Stomach (tissue), 19 donors: ENCODE measurements at places on chromosomes 1 and 21.

DNA sequence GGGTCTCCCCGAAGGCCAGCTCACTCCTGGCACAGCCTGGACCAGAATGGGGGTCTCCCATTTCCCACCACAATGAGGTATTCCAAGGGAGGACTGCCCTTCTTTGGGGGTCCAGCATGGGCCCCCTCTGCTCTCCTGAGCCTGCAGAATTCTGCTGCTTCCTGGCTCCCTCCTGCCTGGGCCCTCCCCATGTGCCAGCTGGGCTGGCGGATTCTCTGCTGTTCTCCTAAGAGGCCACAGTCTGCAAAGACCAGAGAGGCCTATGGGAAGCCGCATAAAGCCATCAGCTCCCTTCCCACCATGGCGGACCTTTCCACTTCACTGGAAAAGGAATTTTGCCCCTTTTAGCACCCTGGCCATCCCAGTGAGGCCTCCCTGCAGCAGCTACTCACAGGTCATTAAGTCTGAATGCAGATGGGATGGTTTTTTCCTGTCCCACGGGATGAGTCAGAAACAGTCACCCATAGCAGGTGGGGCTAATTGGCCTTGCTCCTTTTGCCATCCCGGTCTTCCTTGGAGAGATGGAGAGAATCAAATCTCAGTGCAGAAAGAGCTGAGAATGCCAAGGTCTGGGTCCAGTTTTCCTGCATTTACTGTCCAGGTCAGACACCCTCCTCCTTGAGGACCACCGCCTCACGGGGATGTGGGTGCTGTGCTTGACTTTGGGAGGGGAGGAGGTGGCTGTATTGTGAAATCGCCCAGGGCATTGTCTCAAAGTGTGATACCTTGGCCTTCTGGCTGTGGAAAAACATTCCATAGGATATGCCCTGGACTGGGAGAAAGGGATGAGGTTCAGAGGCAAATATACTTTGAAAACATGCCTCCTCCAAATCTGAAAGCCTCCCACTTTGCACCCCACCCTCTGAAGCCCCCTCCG lies 23.2 kb downstream of the MYBPH start:
- no peak for DNase-seq
- no peak overlapping the region for H3K4me3 ChIP-seq
- no peaks in the 10 kb centered on the region for H3K27me3 ChIP-seq
- no peak overlapping the region for H3K27ac ChIP-seq
- H3K4me1 ChIP-seq = no peaks in the 10 kb centered on the region

DNA sequence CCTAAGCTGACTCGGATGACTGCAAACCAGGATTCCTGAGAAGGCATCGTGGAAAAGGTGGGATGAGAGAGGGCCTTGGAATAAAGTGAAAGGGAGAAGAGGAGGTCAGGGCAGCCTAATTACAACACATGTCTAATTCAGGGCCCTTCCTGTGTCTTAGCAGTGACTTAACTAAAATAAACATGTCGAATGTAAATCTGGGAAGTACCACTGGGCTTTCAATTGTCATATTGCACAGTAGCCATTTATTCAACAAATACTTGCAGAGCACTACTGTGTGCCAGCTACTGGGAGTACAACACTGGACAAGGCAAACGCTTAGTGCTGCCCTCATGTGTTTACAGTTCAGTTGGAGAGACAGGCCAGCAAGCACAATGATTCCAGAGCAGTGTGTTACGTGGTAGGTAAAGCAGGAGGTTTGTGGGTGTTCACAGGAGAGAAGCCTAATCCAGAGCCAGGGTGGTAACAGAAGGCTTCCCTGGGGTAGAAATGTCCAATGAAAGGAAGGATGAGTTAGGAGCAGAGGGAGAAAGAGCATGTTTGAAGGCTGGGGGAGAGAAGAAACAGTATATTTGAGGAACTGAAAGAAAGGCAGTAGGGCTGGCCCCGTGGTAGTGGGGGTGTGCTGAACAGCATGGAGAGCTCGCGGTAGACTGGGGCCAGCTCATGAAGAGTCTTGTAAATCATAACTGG lies 38.0 kb upstream of the RASAL2 start:
- H3K27me3 ChIP-seq = no peaks in the 10 kb centered on the region
- DNase-seq = peak; percentile 32
- H3K27ac ChIP-seq = peak overlapping the region; percentile 53
- no peaks in the 10 kb centered on the region for H3K36me3 ChIP-seq
- H3K4me1 ChIP-seq = peaks cover 38% of the 10 kb centered on the region
- no peak overlapping the region for H3K4me3 ChIP-seq

DNA sequence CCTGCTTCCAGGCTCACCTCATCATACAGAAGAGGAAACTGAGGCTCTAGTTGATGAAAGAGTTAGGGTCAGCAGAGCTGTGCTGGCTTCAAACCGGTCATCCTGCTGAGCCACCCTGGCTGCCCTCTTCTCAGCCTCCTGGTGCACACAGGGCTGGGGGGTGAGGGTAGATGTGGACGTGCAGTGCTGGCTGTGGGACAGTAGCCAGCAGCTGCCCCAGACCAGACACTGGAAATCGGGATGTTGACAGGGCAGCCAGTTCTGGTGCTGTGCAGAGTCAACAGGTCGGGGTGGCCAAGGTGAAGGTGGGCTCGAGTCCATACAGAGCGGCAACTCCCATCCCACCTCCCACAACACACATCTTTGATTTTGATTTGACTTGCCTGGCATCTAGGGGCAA lies 1.5 kb upstream of the CLCNKA start:
- no peak overlapping the region for H3K4me3 ChIP-seq
- no peaks in the 10 kb centered on the region for H3K36me3 ChIP-seq
- no peak for DNase-seq
- H3K27me3 ChIP-seq = no peaks in the 10 kb centered on the region
- peaks cover 24% of the 10 kb centered on the region for H3K4me1 ChIP-seq

- no peak overlapping the region for H3K4me3 ChIP-seq
- DNase-seq = no peak
- no peaks in the 10 kb centered on the region for H3K27me3 ChIP-seq
- no peak overlapping the region for H3K27ac ChIP-seq
- H3K4me1 ChIP-seq = peaks cover 83% of the 10 kb centered on the region
Observed at GRCh38 chr1:33032126-33032869, 4.4 kb downstream of the AK2 start.

DNA sequence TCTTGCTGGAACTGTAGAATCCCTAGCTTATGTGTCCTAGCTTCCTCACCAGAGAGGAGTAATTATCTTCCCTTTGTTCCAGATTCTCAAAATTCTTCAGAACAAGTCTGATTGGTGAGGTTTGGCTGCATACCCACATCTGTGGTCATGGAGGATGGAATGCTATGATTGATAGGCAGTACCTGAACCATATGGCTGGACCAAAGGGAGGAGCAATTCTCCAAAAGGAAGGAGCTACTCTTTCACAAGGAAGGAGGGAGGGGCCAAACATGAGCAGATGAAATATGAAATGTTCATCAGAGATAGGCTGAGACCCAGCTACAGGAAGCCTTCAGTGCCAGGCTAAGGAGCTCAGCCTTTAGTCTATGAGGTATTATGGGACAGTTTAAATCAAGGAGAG lies 5.0 kb upstream of the RNF19B start:
- H3K27ac ChIP-seq = no peak overlapping the region
- no peaks in the 10 kb centered on the region for H3K36me3 ChIP-seq
- no peak overlapping the region for H3K4me3 ChIP-seq
- peaks cover 9% of the 10 kb centered on the region for H3K4me1 ChIP-seq
- no peak for DNase-seq

GRCh38 chr1:206714331-206715058 lies 29.8 kb downstream of the MAPKAPK2 start:
- H3K27ac ChIP-seq = peak overlapping the region; percentile 78
- H3K36me3 ChIP-seq = no peaks in the 10 kb centered on the region
- no peak for DNase-seq
- no peak overlapping the region for H3K4me3 ChIP-seq
- peaks cover 67% of the 10 kb centered on the region for H3K4me1 ChIP-seq
- H3K27me3 ChIP-seq = no peaks in the 10 kb centered on the region

- no peak overlapping the region for H3K27ac ChIP-seq
- H3K36me3 ChIP-seq = peaks cover 51% of the 10 kb centered on the region
- H3K4me3 ChIP-seq = no peak overlapping the region
Observed at GRCh38 chr1:207362962-207363860, 41.7 kb downstream of the CD55 start.

DNA sequence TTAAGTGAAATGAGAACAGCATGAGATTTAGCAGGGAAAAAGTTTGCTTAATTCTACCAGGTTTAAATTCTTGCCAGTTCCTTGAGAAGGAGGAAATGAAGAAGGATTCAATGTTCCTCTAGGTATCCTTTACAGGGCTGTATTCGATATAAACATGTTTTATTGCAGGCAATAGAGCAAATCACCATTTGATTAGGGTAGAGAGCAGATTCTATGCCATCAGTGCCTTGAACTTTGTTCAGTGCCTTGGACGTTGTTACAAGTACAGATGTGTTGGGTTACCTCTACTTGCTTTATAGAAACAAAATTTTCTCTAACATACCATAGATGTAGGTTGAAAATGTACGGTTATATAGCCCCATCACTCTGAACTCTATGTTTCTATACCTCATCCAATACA lies 18.2 kb upstream of the CLDN8 start:
- H3K27ac ChIP-seq = no peak overlapping the region
- H3K4me1 ChIP-seq = no peaks in the 10 kb centered on the region
- no peaks in the 10 kb centered on the region for H3K36me3 ChIP-seq
- no peaks in the 10 kb centered on the region for H3K27me3 ChIP-seq
- no peak for DNase-seq
- H3K4me3 ChIP-seq = no peak overlapping the region

GRCh38 chr1:198153804-198154203 lies 3.0 kb upstream of the NEK7 start:
- DNase-seq = no peak
- no peak overlapping the region for H3K27ac ChIP-seq
- no peak overlapping the region for H3K4me3 ChIP-seq
- H3K36me3 ChIP-seq = no peaks in the 10 kb centered on the region
- no peaks in the 10 kb centered on the region for H3K27me3 ChIP-seq
- H3K4me1 ChIP-seq = peaks cover 7% of the 10 kb centered on the region

DNA sequence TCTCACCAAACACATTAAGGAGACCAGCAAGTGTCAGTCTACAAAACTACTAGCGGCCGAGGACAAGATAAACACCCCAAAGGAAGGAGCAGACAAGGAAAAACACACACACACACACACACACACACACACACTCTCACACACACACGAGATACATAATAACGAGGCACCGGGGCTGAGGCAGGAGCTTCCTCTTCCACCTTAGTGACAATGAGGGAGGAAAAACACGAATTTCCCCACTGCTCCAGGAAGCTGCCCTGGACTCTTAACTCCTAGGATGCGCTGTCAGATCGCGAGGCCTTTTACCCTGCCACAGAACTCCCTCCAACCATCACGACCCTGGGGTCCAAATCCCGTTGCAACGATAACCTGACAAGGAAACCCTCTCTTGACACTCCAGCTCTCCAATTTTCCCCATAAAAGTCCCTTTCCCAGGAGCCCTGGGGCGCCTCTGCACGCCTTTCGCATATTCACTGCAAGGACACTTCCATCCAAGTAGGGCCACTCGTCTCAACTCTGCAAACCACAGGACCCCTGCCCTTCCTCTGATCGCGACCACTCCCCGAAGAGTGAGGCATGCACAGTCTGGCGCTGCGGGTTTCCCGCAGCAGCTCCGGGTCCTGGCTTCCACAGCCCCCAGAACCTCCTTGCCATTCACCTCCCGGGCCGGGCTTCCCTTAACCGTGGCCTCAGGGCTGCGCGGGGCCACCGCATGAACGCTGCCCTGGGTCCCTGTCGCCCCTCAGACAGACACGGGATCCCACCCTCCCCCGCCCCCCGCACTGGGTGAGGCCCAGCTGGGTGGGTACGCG lies 581 bp downstream of the ETV3 start:
- H3K27me3 ChIP-seq = no peaks in the 10 kb centered on the region
- peaks cover 21% of the 10 kb centered on the region for H3K36me3 ChIP-seq
- H3K4me3 ChIP-seq = peak overlapping the region; percentile 93
- H3K4me1 ChIP-seq = peaks cover 57% of the 10 kb centered on the region
- H3K27ac ChIP-seq = peak overlapping the region; percentile 97
- no peak for DNase-seq

- no peaks in the 10 kb centered on the region for H3K36me3 ChIP-seq
- no peak for DNase-seq
- H3K4me1 ChIP-seq = no peaks in the 10 kb centered on the region
- no peaks in the 10 kb centered on the region for H3K27me3 ChIP-seq
- no peak overlapping the region for H3K27ac ChIP-seq
- H3K4me3 ChIP-seq = no peak overlapping the region
Observed at GRCh38 chr1:86828024-86828423, 85.9 kb downstream of the SELENOF start.

GRCh38 chr1:229280921-229281320 lies 10.0 kb downstream of the RAB4A start:
- DNase-seq = no peak
- H3K36me3 ChIP-seq = no peaks in the 10 kb centered on the region
- H3K27ac ChIP-seq = no peak overlapping the region
- H3K4me3 ChIP-seq = no peak overlapping the region

DNA sequence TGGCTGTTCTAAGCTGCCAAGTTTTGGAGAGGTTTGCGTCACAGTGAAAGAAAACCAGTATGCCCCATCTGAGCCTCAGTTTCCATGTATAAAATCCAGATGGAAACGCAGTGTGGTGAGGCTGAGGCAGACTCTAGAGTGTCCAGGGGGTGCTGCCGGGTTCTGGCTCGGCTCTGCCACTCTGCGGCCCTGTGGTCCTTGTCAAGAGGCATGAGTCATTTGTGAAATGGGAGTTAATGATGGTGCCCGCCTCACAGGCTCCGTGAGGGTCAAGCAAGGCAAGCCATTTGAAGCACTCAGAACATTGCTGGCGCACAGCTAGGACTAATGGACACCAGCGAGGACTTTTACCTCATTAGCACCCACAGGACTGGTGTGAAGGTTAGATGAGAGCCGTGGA lies 214.3 kb downstream of the PTPRU start:
- H3K4me1 ChIP-seq = no peaks in the 10 kb centered on the region
- H3K27me3 ChIP-seq = no peaks in the 10 kb centered on the region
- no peak overlapping the region for H3K4me3 ChIP-seq
- H3K36me3 ChIP-seq = no peaks in the 10 kb centered on the region

DNA sequence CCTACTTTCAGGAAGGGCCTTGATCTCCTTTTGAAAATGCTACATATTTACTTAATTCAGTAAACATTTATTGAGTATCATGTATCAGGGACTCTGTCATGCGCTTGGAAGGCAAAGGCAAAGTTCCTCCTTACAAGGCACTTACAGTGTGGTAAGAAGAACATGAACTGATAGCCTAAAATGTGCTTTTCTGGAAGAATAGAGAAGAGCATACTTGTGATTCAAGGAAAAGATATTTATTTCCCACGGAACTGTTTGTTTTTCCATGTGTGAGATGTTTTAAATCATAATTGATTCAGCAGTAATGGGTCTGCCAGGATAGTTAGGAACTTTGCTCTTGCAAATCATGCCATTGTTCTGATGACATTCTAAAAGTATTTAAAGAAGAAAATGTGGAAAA lies 110.1 kb upstream of the ZNHIT6 start:
- no peaks in the 10 kb centered on the region for H3K4me1 ChIP-seq
- no peaks in the 10 kb centered on the region for H3K27me3 ChIP-seq
- H3K27ac ChIP-seq = no peak overlapping the region
- no peaks in the 10 kb centered on the region for H3K36me3 ChIP-seq

DNA sequence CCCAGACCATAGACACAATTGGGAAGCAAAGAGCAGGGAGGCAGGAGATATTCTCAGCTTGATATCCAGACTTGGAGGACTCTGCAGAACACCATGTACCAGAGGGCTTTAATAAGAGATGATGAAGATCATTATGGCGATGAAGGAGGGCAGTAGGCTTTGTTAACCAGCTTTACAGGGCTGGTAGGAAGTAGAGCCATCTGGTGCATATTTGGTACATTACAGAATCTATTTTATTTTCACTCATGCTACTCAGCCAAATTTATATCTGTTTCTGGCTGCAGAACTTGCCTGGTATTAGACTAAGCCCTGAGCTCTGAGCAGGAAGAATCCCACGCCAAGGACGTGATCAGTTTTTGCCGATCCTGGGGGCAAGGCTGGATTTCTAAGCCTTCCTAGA lies 61.8 kb upstream of the SYT6 start:
- no peak overlapping the region for H3K27ac ChIP-seq
- H3K4me3 ChIP-seq = no peak overlapping the region
- H3K27me3 ChIP-seq = no peaks in the 10 kb centered on the region
- peak; percentile 18 for DNase-seq
- no peaks in the 10 kb centered on the region for H3K4me1 ChIP-seq
- no peaks in the 10 kb centered on the region for H3K36me3 ChIP-seq
